HuH-7.5 (cell line): ENCODE measurements at places on chromosomes 5 and 9.
A peak's percentile ranks its signal among the peaks of the same experiment; 100 is the strongest.

GRCh38 chr9:69076550-69076949 lies 41.0 kb downstream of the FXN start:
- DNase-seq = no peak

- DNase-seq = no peak
Measured at GRCh38 chr9:126348911-126349550, 22.4 kb downstream of the MVB12B start.

DNA sequence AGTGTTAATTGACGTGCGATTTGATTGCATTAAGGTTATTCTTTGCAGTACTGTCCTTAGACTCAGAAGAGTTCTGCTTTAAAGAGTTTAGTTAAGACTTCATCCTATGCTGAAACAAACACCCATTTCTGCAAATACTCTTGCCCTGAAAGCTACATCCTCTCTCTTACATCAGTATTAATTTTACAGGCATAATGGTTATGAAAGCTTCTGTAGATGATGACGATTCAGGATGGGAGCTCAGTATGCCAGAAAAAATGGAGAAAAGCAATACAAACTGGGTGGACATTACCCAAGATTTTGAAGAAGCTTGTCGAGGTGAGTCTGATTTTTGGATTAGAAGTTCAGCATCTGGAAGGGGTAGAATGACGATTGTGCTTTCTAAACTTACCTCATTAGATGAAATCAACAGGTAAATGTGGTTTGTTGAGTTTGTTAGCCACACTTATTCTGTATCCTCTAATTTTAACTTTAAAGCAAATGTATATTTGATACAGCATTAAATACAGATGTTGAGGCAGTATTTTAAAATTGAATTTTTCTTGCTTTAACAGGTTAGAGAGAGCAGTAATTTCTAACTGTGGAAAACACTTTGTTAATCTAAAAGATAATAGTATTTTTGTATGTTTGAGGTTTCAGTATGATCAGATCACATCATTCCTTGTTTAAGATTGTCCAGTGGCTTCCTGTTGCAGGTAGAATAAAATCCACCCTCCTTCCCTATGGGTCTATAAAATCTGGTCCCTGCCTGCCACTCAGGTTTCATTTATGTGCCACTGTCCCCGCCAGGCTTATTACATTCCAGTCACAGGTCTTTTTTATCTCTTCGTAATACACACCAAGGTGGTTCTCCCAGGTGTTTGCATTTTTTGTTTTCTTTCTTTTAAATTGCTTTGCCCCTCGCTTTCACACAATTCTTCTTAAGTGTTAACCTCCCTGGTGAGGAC lies 1.3 kb downstream of the NAA35 start:
- no peak for DNase-seq

- no peak for DNase-seq
Measured at GRCh38 chr5:151318850-151319732, 15.5 kb upstream of the SLC36A3 start.

- no peak for DNase-seq
Measured at GRCh38 chr5:56108246-56108645, 113.5 kb upstream of the IL6ST start.

DNA sequence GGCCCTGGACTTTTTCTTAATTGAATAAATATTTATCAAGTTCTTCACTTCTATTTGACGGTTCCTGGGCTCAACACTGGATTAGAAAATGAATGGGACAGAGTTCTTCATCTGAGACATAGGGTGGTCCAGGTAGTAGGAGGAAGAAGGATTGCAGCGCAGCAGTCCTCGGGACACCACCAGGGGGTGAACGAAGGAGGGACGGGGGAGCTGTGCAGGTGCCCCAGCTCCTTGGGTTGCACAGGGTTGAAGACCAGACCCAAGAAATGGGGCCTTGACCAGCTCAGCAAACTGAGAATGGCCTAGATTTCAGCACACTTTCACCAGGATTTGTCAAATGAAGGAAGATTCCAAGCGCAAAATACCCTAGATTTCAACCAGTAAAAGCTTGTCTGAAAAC lies 29.5 kb downstream of the ABL1 start:
- DNase-seq = no peak

DNA sequence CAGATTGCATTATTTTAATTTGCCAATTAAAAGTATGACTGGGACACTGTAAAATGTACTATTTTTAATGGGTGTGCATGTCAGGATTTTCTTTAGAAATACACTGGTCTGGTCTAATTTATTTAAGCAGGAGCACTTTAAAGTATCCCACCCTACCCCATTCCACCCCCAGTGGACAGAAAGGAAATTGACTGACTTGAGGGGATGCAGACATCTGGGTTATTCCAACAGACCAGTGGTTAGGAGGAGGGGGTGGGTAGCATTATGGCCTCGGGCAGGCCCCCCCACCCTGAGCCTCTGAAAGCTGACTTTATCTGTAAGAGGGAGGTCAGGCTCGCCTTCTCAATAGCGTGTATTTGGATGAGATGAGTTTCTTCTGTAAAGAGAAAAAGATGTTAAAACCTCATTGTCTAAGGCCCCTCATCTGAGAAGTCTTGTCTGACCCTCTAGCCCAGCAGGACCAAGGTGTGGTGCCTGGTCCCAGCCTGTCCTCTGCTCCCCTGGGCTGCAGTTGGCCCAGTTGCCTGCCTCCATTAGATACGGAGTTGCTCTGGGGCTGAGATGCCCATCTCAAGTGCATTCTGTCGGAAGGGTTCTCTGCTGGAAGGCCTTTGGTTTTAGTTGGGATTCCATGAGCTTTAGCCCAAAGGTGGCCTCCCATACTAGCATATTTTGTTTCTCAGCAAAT lies 4.4 kb downstream of the HNRNPAB start:
- no peak for DNase-seq

GRCh38 chr5:31731016-31731415 lies 92.1 kb downstream of the PDZD2 start:
- DNase-seq = no peak

GRCh38 chr9:37262410-37262809 lies 142.0 kb downstream of the ZCCHC7 start:
- DNase-seq = no peak

DNA sequence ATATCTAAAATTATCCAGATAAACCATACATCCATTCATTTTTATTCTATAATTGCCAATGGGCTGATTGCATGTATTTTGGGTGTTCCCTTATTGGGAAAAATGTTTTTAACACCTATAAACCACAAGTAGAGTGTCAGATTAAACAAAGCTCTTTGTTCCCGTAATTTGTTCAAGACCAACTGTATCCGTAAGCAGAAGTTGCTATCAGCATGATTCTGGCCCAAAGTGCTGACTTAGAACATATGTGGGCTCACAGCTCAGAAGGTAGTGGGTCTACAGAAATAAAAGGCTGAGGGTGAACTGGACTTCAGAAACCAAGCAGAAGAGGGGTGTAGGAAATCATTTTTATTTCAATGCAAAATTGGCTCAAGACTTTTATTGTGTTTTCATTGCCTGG lies 23.5 kb upstream of the IL7R start:
- DNase-seq = no peak

GRCh38 chr5:141919218-141920119 lies 4.2 kb upstream of the DELE1 start:
- no peak for DNase-seq

DNA sequence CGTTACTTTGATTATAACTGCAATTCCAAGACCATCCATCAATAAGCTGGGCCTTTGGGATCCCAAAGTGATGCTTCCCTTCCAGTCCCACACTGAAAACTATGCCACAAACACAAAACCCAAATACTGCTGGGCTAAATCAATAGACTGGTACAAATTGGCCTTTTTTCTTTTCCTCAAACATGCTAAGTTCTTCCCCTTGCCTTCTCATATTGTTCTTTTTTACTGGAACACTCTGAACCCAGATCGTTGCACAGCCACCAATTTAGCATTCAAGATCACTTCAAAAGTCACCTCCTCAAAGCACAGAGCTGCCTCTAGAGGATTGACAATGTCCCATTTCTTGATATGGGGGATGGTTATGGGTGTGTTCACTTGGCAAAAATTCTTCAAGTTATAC lies 66.0 kb downstream of the ACTL7B start:
- no peak for DNase-seq

GRCh38 chr5:133336969-133337410 lies 275.4 kb downstream of the FSTL4 start:
- no peak for DNase-seq

GRCh38 chr9:2742214-2742613 lies 24.9 kb downstream of the KCNV2 start:
- DNase-seq = no peak

DNA sequence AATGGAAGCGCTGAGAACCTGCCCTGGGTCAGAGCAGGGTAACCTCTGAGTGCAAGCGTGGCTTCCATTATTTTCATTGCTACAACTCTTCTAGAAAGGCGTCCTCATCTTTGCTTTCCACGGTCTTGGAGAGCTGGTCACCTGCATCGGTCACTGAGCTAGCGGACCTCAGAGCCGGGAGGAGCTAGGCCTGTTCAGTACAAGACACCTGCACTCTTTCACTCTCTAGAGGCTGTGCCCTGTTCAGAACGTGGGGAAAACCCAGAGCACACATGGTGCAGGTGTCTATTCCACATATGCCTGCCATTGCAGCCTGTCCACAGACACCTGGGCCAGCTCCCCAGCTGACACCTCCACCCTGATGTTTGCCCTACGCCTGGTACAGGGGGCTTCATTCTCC lies 147.8 kb upstream of the IRX2 start:
- DNase-seq = no peak

DNA sequence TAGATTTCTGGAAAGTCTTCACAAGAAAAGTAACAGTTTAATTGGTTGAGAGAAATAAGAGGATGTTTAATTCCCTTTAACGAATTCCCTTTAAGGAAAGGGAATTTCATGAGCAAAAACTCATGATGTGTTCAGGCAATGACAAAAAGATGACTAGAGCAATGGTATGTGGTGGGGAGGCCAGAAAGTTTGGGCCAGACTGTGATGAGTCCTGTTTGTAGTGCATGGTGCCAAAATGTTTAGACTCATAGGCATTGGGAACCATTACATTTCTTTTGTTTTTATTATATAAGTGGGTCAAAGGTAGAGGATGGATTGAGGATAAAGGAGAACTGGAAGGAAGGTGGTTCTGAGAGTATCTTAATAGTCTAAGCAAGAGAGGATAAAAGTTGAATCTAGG lies 10.9 kb downstream of the CNTRL start:
- DNase-seq = no peak

- no peak for DNase-seq
Measured at GRCh38 chr5:39670391-39670790, 245.6 kb upstream of the DAB2 start.

GRCh38 chr9:86892576-86892975 lies 54.7 kb downstream of the GAS1 start:
- DNase-seq = no peak

- no peak for DNase-seq
Measured at GRCh38 chr9:21653091-21653490, 149.3 kb upstream of the MTAP start.

GRCh38 chr5:102932781-102933180 lies 177.7 kb downstream of the PAM start:
- no peak for DNase-seq

GRCh38 chr5:115109356-115109755 lies 60.4 kb downstream of the TRIM36 start:
- DNase-seq = no peak

- no peak for DNase-seq
Measured at GRCh38 chr9:92671323-92671722, 1.4 kb upstream of the IPPK start.

GRCh38 chr5:11905206-11905605 lies 960 bp upstream of the CTNND2 start:
- DNase-seq = no peak

DNA sequence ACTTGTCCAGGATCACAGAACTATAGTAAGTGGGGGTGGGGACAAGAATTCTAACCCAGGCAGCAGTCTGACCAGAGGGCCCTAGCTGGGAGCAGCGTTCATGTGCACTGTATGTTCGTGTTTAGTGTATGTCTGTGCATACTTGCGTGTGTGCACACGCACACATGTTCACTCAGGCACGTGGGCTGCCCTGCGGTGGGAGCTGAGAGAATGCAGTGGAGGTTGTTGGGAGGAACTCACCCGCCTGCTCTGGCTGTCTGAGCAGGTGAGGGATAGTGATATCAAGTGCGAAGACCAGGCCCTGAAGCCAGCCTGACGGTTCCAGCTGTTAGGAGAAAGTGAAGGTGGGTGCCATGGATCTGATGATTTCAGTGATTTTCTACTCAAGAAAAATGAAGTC lies 942 bp downstream of the DCANP1 start:
- no peak for DNase-seq

DNA sequence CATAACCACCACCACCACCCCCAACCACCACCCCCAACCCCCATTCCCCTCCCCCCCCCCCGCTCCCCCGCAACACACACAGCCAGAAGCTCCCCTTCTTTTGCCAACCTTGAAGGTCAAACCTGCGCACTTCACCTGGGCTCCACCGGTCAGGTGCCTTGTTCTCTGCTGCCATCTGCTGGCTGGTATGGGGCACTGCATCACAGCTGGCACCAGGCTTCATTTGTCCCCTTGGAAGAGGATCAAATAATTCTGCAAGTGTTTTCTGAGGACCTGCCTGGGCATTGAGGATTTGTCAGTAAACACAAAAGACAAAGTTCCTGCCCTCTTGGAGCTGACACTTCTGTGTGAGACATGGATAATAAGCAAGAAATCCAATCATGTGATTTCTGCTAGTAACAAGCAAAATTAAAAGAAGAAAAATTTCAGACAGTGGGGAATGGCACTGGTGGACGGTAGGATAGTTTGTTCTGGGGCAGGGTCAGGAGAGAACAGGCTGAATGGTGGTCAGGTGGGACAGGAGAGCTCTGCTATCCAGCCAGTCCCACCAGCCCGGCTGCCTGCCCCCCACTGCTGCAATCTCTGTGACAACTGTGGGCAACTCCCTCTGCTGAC lies 55.6 kb upstream of the LMX1B start:
- peak; percentile 82 for DNase-seq

- no peak for DNase-seq
Measured at GRCh38 chr9:36213387-36213786, 22.7 kb downstream of the CLTA start.

DNA sequence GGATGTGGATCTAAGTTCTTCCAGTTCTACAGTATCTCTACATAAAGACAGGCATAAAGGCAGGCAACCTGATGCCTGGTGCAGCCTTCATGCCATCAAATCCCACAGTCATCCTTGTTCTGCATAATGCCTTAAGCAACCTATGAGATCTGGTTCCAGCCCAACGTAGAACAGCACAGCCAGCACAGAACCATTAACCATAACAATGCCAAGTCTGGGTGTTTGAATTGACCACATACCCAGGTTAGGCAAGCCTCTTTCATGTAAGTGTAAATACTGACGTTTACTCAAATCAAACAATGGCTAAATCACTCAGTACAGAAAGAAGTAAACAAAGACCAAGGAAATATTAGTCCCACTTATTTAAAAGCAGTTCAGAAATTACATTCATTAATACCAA lies 195.0 kb downstream of the ADAMTSL1 start:
- no peak for DNase-seq

DNA sequence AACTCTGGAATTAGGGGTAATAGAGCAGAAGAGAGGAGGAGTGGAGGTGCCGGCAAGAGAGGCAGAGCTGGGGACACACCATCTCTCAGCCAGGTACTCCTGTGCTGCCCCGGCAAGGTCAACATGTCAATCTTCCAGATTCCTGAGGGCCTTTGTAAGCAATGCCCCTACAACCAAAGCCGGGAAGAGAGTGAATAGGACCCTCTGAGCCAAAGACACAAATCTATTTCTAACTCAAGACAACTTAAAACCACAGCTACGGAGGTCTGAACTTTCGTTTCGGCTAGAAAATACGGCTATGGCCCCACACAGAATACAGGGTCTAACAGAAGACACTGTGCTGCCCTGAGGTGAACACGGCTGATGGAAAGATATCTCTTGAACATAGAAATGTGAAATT lies 66.6 kb downstream of the SERINC5 start:
- DNase-seq = no peak

GRCh38 chr9:91746357-91746756 lies 203.7 kb downstream of the ROR2 start:
- no peak for DNase-seq

- no peak for DNase-seq
Measured at GRCh38 chr5:10439692-10440091, 2.0 kb upstream of the ROPN1L start.
